ENCODE measurements at places on chromosomes 2 and 18. TPM values are rescaled to one million over a fixed set of nuclear protein-coding genes. Genes with fewer than 3 reads are reported as not detected.

The C2orf78 gene
- not detected for total RNA-seq

The RASGRP3 gene
- total RNA-seq: 2.0 TPM

The SPDYA gene
- 0.83 TPM for total RNA-seq

The MSH6 gene
- 270 TPM for total RNA-seq

The GPR35 gene
- 0.30 TPM for total RNA-seq

The PROC gene
- total RNA-seq: not detected

The SETBP1 gene
- 10.5 TPM for total RNA-seq

The SERPINB12 gene
- total RNA-seq: not detected

The UGT1A4 gene
- not detected for total RNA-seq

The CXCR1 gene
- total RNA-seq: not detected

The TRABD2A gene
- total RNA-seq: 1.4 TPM

The DNER gene
- 0.15 TPM for total RNA-seq

The KRTCAP3 gene
- 1.2 TPM for total RNA-seq

The XDH gene
- 0.03 TPM for total RNA-seq

The OTOF gene
- total RNA-seq: not detected

The MRPL44 gene
- 55.9 TPM for total RNA-seq

The BZW1 gene
- total RNA-seq: 478 TPM

The KLHL41 gene
- total RNA-seq: 26.1 TPM

The CABLES1 gene
- 21.9 TPM for total RNA-seq

The IL18RAP gene
- not detected for total RNA-seq

The MARCO gene
- not detected for total RNA-seq

The ALK gene
- 56.4 TPM for total RNA-seq

The AQP12B gene
- not detected for total RNA-seq

The FAM210A gene
- 18.1 TPM for total RNA-seq

Data from SJCRH30 (cell line).